ENCODE measurements at places on chromosomes 16 and 17.
A peak's percentile ranks its signal among the peaks of the same experiment; 100 is the strongest.

DNA sequence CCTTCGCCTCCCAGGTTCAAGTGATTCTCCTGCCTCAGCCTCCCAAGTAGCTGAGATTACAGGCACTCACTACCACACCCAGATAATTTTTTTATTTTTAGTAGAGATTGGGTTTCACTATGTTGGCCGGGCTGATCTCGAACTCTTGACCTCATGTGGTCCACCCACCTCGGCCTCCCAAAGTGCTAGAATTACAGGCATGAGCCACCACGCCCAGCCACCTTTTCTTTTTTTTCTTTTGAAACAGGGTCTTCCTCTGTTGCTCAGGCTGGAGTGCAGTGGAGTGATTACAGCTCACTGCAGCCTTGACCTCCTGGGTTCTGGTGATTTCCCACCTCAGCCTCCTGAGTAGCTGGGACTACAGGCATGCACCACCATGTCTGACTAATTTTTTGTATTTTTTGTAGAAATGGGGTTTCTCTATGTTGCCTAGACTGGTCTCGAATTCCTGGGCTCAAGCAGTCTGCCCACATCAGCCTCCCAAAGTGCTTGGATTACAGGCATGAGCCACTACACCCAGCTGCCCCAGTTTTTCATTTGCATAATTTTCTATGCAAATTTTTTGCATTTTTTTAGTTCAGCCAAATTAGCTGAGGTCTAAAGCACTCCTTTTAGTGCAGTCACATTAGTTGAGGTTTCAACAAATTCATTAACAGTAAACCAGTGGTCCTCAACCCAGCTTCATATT is 11.3 kb downstream of the WWP2 start:
- peak; percentile 6 for DNase-seq

GRCh38 chr16:17776465-17776864 is 305.7 kb upstream of the XYLT1 start:
- DNase-seq: no peak

DNA sequence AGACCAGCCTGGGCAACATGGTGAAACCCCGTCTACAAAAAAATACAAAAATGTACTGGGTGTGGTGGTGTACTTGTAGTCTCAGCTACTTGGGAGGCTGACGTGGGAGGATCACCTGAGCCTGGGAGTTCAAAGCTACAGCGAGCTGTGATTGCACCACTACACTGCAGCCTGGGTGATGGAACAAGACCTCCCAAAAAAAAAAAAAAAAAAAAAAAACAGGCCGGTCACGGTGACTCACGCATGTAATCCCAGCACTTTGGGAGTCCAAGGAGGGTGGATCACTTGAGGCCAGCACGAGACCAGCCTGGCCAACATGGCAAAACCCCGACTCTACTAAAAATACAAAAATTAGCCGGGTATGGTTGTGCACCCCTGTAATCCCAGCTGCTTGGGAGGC is 12.7 kb upstream of the APPBP2 start:
- no peak for DNase-seq

DNA sequence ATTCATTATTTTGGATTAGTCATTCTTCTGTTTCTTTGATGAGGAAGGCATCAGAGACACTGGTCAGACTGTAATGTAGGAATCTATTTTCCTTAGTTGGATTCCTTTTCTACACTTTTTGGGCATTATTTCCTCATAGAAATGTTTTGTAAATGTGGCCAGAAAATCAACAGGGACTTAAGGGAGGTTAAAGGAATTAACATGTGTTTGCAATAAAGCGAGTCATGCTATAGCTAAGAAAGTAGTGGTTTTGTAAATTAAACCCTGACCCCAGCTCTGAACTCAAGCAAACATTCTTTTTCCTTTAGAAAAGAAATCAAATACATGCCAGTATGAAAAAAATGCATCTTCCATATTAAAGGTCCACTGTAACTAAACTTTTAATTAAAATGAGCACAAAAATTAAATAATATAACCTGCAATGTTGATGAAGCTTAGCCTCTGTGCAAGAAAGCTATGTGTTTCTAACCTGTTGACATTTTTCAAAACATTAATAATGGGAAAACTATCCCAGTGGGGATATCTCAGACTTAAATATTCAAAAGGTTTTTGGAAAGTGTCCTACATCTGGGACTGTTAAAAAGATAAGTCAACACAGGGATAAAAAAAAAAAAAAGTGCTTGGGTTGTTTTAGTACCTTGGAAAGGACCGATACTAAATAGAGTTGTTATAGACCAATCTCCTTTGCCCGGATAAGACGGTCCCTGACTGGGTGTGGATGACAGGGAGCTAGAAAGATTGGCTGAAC is 428.0 kb downstream of the CA10 start:
- no peak for DNase-seq

- DNase-seq: peak; percentile 11
These were observed at the start of gene CACNG3 for GRCh38 chr16:24255456-24256371. Gene CACNG3, plus strand, starts transcription at chr16:24256335. Its CDS starts 420 bp downstream, at chr16:24256755.

- DNase-seq: no peak
These were observed 117.7 kb downstream of the USP22 start for GRCh38 chr17:20925091-20925490.
